Activated CD4-positive, alpha-beta T cell treated with anti-CD3 and anti-CD28 coated beads, Interleukin-2, amount 50 U/mL, for 1 hour (primary cell): ENCODE measurements at places on chromosomes 7 and 10.

DNA sequence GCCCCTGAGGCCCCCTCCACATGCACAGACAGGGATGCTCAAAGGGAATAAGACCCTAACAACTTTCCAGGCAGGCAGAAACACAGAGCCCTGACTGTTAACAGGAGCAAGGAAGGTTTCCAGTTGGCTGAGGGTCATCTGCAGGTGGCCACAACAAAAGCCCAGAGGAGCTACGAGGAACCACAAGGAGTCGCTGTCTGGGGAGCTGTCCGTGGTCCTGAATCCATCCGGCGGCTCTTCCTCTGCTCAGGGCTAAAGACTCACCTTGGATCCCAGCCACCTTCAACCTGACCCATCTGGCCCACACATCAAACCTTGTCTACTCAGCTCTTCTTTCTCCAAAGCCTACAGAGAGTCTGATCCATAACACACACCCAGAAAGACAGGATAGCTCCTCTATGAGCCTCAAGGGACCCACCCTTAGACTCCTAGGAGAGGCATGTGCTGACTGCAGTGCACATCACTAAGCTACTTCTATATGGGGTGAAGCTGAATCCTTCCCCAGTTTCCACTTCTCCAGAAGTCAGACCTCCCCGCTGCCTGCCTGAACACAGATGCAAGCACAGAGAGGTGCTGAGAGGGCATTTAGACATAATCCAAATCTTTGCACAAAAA, 104.0 kb downstream of the SLIT1 start:
- DNase-seq: peak; percentile 57

DNA sequence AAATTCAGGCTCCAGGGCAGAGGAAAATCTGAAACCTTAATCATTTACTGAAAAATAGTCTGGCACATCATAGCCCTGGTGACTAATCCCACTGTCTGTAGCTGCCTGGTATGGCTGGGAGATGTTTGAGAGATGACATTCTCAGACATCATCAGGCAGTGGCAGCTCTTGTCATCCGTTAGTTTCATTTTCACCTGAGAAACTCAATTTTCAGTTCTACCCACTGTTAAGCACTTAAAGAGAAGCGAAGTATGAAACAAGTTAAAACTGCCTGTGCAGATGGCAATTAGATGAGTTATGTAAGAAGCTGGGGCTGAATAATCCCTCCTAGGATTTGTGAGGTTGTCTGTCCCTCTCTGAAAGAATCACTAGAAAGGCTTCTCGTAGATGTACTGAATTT, 150.2 kb downstream of the NSUN6 start:
- DNase-seq: no peak

- no peak for DNase-seq
These were observed 1340.9 kb downstream of the XPNPEP1 start for GRCh38 chr10:108582387-108582786.

- DNase-seq: no peak
These were observed 544.5 kb downstream of the KCNMA1 start for GRCh38 chr10:77093126-77093525.

- DNase-seq: no peak
These were observed 15.2 kb downstream of the GRK5 start for GRCh38 chr10:119222537-119222936.

- no peak for DNase-seq
These were observed 570.1 kb upstream of the MGMT start for GRCh38 chr10:128896963-128897362.

- no peak for DNase-seq
These were observed 11.9 kb downstream of the YKT6 start for GRCh38 chr7:44212581-44213184.

GRCh38 chr7:109498131-109498530, 928.5 kb downstream of the DNAJB9 start:
- DNase-seq: no peak

GRCh38 chr10:79932841-79933379, 16.0 kb downstream of the SFTPD start:
- DNase-seq: no peak

GRCh38 chr7:51446785-51447184, 130.2 kb upstream of the COBL start:
- no peak for DNase-seq

- no peak for DNase-seq
These were observed 282.0 kb upstream of the ETV1 start for GRCh38 chr7:14271441-14271840.

GRCh38 chr10:26243351-26243720, 26.8 kb downstream of the GAD2 start:
- no peak for DNase-seq

- DNase-seq: no peak
These were observed 47.8 kb downstream of the CH25H start for GRCh38 chr10:89159316-89159715.

- DNase-seq: no peak
These were observed 49.2 kb downstream of the BTRC start for GRCh38 chr10:101403161-101403560.

DNA sequence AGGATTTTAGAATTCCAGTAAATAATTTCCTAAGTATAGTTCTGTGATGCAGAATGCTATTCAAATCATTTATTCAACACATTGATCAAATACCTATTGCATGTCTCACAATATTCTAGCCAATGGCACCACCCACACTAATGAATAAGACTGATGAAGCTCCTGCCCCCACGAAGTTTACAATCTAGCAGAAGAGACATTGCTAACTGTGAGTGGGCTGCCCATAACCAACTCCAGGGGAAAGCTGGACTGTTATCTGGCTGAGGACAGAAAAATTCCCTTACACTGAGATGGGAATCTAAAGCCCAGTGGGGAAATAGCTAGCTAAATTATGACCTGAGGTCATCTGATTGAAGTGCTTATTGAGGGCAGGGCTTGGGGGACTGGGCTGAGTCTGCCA, 128.8 kb upstream of the LYZL2 start:
- no peak for DNase-seq

DNA sequence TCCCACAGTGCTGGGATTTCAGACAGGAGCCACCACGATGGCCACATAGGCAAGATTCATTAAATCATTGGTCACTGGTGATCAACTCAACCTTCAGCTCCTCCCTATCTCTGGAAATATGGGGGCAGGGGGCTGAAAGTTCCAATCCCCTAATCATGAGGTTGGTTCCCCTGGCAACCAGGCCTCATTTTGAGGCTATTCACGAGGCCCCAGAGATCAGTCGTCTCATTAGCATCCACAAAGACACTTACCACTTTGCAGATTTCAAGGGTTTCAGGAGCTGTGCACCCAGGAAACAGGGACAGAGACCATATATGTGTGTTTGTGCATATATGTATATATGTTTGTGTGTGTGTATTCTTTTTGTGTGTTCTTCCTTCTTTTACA, 7.7 kb upstream of the GUSB start:
- no peak for DNase-seq

DNA sequence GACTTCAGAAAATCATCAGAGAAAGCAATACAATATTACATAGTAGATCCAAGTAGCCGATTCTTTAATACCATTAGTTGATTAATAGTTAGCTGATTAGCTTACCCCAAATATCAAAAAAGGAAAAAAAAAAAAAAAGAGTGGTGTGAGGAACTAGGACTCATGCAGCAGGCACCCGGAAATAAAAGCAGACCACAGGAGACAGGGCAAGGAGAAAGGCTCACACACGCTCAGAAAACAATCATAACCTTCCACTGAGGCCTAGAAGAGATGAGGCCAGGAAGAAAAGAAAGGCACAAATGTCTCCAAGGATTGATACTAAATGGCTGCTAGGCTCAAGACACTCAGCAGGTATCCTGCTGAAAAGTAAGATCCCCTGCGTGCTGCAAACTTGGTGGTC, 25.9 kb downstream of the TRDMT1 start:
- DNase-seq: no peak

DNA sequence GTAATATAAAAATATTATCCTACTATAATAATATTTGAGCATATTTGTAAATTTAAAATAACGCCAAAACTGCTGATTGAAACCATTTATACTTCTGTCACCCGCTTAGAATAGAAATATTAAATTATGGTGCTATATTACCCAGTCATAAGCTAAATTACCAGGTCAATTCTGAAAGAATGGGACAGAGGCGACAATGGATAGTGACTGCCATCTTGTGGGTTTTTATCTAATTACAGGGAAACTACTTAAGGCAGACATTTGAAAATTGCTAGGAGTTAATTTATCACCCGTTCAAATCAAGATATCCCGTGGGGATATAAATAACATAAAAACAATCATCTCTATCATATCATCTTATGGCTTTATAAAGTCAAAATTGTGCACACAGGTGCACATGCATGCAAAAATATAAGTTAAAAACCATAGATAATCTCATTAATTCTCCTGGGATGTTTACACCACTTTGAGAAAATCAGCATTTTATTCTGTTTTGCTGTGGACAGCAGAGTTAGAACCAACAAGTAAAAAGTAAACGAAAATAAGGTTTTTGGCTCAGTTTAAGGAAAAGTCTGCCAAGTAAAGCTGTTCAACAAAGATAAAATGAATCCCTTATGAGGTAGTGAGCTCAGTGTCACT, 41.3 kb upstream of the HPSE2 start:
- no peak for DNase-seq

GRCh38 chr10:34341473-34341872, 473.6 kb downstream of the PARD3 start:
- DNase-seq: no peak

DNA sequence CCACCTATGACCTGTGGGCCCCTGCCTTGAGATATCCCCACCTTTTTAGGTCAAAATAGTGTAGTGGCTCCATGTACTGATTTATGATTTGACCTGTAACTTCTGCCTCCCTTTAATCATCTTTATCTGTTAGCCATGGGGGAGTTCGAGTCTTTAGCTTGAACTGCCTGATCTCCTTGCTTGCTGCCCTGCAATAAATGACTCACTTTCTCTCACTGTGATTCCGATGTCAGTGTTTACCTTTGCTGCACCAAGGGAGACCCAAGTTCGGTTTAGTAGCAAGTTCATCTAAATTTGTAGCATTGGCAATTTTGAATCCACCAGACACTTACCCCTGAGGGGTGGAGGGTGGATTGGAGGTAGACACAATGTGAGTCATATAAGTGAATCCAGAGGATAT, 814.6 kb upstream of the AUTS2 start:
- no peak for DNase-seq

DNA sequence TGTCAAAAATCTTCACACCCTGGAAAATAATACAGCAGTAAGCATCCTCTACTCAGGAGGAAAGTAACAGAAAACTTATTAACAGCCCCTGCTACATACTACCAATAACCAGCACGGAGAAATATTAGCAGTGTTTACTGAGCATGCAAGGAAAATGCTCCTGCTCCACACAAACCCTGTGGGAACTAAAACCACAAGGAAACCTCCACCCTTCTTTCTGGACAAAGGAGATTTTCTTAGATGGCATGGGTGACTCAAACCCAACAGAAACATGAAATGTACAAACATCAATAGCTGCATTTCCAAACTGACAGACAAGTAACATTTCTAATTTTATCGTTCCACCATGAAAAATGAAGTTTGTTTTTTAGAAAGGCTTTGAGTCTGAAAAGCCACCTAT, 113.4 kb downstream of the VPS41 start:
- DNase-seq: no peak
